ENCODE measurements at places on chromosomes 4 and X. TPM values are rescaled to one million over a fixed set of nuclear protein-coding genes. Genes with fewer than 3 reads are reported as not detected.

DNA sequence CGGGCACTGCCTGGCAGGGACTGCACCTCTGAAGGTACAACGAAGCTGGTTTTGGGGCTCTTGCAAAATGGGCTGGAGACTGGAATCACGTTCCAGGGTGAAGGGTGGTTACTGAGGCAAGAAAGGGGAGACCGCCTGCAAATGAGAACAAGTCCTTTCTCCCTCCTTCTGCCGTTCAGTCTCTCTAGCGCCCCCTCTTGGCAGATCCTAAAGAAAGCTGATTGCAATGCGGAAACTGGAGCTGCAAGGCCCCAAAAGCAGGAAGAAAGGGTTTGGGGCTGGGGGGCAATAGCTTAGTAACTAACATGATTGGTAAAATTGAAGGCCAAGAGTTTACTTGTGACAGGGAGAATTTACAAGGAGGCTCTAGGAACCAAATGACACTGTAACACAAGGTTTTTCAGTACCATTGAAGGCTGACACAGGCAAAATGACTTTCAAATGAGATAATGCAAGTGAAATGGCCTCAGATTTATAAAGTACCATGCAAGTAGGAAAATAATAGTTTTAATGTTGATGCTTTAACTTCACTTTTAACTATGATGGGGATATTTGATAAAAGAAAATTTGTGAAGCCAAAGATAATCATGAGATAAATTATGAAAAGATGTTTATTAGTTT, 222.7 kb upstream of the HAND2 start:
- no peak for DNase-seq

The ADRA2C gene
- total RNA-seq, result not detected

The NLRP2B gene
- not detected for total RNA-seq

The TMEM47 gene
- 36.2 TPM for total RNA-seq

DNA sequence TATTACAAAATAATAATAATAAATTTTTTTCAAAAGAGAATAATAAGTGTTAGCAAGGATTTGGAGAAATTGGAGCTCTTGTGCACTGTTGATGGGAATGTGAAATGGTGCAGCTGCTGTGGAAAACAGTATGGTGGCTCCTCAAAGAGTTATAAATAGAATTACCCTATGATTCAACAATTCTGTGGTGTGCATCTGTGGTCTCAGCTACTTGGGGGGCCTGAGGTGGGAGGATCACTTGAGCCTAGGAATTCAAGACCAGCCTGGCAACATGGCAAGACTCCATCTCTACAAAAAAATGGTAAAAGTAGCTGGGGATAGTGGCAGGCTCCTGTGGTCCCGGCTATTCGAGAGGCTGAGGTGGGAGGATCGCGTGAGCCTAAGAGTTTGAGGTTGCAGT, 19.6 kb downstream of the MND1 start:
- DNase-seq, result no peak

- DNase-seq, result no peak
Measured at GRCh38 chr4:54332542-54332941, 103.4 kb downstream of the PDGFRA start.

DNA sequence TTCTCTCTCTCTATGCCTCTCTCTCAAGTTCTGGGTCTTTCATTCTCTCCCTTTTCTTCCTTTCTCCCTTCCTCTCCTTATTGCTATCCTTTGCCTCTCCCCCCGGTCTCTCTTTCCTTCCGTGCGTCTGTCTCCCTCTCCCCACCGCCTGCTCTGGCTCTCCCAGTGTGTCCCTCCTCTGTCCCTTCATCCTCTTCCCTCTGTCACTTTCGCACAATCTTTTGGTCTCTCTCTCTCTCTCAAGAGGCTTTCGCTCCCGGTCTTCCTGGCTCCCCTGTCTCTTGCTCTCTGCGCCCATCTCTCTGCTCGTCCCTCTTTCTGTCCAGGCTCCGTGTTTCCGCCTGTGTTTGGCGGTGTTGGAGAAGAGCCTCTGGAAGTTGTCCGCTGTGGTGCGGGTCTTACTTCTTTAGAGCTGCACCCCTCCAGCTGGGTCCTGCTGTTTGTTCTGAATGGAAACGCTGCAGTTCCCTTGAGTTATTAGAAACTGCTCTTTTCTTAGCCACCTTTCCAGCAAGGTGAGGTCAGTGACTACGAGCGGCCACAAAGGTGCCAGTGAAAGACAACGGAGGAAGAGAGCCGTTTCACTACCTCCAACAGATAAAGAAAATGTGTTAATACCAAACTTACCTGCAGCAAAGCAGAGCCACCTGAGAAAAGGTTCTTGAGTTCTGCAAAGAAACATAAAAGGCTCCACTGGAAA, 1.1 kb downstream of the BMPR1B start:
- DNase-seq, result no peak

GRCh38 chr4:61580721-61581377, 380.7 kb downstream of the ADGRL3 start:
- no peak for DNase-seq

The MAGEB17 gene
- not detected for total RNA-seq

GRCh38 chr4:37023504-37023903, 221.0 kb upstream of the NWD2 start:
- no peak for DNase-seq

DNA sequence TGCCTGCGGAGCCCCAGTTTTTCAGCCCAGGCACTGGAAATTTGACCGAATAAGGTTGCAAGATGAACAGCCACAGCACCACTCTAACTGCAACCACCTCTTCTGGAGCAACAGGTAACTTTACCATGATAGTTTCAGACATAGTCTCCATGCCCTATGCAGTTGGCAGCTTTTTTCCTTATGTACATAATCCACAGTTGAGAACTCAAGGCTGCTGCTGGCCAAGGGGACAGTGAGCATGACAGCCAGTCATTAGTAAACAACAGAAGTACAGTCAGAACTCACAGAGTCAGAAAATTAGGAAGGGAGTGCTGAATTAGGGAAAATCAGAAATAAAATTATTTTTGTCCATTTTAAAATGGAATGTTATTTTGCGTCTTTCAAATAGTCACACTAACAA, 192.7 kb upstream of the NHS start:
- DNase-seq, result no peak

GRCh38 chr4:134422776-134423175, 221.2 kb upstream of the PABPC4L start:
- no peak for DNase-seq

- DNase-seq, result no peak
Measured at GRCh38 chrX:105260291-105261043, 40.0 kb upstream of the TEX13A start.

The TEC gene
- 0.81 TPM for total RNA-seq

DNA sequence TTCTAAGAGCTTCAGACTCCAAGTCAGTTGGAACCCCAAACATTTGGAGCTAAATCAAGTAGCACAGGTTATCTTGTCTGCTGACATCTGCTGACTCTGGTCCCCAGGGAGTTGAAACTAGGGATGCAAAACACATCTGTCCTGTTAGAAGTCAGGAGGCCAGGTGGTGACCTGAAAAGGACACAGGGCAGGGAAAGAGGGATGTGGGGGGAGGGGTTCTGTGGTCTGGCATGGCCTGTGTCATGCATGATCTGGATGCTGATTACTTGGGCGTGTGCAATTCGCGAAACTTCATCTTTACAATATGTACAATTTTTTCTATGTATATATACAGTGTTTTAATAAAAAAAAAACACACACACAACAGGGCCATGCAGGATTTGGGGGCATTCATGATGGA, 55.3 kb downstream of the FHDC1 start:
- no peak for DNase-seq

DNA sequence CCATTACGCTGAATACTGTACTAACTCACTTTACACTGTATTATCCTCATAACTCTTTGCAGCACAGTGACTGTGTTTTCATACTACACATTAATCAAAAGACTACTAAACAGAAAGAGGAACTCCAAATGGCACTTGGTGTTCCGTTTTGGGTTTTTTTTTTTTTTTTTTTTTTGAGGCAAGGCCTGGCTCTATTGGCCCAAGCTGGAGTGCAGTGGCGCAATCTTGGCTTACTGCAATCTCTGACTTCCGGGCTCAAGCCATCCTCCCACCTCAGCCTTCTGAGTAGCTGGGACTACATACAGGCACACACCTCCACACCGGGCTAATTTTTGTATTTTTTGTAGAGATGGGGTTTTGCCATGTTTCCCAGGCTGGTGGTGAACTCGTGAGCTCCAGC, 10.7 kb downstream of the KLHL8 start:
- DNase-seq, result no peak

The SLC49A3 gene
- total RNA-seq, result 1.1 TPM

- DNase-seq, result no peak
Measured at GRCh38 chr4:116829187-116829586, 256.2 kb downstream of the TRAM1L1 start.

DNA sequence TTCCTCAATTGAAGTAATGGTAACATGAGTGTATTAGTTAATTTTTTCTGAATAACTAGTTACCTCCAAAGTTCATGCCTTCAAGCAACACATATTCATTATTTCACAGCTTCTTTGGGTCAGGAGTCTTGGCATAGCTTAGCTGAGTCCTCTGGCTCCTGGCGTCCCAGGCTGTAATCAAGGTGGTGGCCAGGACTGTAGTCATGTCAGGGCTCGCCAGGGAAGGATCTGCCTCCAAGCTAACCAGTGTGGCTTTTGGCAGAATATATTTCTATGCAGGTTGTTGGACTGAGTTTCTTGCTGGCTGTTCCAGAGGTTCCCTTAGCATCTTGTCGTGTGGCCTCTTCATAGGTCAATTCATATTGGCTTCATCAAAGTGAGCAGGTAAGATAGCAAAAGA, 10.0 kb upstream of the HS3ST1 start:
- no peak for DNase-seq

The NCBP2L gene
- total RNA-seq, result not detected

DNA sequence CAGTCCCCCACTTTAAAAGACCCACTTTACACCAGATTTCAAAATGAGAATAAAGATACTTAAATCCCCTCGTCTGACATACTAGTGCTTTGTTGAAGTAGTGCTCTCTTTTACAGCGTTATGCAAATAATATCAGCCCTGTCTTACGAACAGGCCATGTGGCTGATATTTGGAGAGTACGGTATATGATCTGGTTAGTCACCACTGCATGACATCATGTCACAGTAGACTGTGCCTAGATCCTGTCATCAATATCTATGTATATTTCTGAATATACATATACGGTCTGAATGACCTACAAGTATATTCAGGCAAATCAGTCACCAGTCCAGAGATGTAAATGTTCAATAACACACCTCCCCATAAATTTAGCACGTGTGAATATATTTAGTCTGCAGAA, 25.4 kb upstream of the XAGE1B start:
- DNase-seq, result no peak

DNA sequence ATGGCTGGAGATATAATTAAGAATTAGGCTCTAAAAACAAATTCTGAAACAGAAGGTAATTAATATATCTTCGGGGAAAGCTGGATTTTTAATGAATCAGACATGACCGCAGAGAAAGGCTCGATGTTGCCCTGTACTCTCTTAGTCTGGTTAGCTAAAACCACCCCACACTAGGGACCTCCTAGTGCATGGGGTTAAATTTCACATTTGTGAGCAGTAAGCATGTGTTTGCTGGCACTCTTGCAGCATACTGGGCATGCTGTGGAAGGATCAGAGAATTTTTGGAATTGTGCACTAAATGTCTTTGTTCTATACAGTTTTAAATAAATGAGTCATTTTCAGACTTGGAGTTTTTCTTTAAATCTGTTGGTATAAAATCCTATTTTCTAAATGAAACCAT, 475.6 kb upstream of the FTHL17 start:
- no peak for DNase-seq

- no peak for DNase-seq
Measured at GRCh38 chr4:20847124-20847747, 147.0 kb downstream of the PACRGL start.

DNA sequence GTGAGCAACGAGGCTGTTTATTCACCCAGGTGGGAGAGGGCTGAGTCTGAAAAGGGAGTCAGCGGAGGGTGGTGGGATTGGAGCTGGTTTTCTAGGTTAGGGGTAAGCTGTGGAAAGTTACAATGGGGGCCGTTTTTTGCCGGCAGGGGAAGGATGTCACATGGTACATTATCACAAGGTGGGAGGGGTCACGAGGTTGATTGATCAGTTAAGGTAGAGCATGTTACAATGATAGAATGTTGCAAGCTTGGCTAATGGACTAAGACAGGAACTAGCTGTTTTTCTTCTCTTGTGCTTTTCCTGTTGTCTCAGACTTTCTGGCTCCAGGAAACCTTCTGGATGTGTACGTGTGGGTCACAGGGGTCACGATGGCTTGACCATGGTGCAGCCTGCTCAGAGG, 536.3 kb upstream of the HTR2C start:
- DNase-seq, result no peak

DNA sequence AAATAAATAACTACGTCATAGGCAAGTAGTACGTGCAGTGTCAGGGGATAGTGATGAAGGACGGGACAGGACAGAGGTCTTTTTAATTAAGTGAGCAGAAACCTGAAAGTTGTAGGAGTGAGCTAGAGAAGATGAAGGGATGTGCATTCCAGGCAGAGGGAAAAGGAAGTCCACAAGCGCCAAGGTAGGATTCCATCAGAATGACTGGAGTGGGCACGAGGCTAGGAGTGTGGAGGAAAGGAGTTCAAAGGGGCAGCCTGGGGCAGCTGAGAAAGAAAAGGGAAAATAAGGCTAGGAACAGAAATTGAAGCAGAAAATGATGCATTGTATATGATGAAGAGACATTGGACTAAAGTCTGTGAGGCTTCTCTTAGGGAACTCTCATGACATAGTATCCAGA, 192.2 kb upstream of the TLL1 start:
- DNase-seq, result no peak

The PRDM8 gene
- 0.33 TPM for total RNA-seq

The PDCL2 gene
- not detected for total RNA-seq

- no peak for DNase-seq
Measured at GRCh38 chr4:85784348-85784747, 309.4 kb downstream of the ARHGAP24 start.

The UBE2A gene
- total RNA-seq, result 26.2 TPM

The GRPR gene
- total RNA-seq, result under 0.01 TPM

The HPSE gene
- 30.7 TPM for total RNA-seq

The MAGEB5 gene
- not detected for total RNA-seq

DNA sequence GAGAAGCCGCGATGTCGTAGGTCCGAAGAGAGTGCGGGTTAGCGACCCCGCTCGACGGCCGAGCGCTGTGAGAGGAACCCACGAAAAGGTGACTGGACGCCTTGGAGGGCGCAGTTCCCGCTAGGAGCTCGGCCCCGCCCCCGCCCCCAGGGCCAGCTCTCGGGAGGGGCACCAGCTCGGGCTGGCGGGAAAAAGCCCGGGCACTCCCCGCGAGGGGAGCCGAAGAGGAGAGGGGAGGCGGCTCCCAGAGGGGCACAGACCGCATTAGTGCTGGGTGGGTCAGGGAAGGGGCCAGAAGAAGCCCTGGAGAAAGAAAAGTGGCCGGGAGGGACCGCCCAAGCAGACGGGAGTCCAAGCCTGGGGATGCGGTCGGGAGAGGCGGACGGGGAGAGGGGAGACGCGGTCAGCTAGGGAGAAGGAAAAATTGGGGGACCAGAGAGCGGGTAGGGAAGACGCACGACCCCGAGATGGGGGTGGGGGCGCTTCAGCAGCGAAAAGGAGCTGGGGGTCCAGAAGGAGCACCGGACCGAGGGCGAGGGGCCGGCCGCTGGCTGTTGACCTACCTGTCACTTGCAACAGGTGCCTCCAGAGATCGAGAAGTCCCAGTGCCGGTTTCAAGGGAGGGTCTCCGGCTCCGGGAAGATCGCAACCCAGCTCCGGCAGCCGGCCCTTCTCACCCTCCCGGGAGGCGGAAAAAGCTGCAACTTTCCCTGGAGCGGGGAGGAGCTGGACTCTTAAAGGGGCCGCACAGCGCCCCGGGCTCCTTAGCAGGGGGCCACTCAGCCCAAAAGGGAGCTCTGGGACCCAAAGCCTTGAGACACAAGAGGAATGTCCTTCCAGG, at the start of gene SYTL4:
TSS of gene SYTL4 (minus strand) at position 681 of the 841 bp plus-strand sequence. CDS start 30,084 bp downstream, outside the sequence.
- no peak for DNase-seq

Measured in pulmonary artery endothelial cell (primary cell).